ENCODE measurements at places on chromosomes 5 and 9.

DNA sequence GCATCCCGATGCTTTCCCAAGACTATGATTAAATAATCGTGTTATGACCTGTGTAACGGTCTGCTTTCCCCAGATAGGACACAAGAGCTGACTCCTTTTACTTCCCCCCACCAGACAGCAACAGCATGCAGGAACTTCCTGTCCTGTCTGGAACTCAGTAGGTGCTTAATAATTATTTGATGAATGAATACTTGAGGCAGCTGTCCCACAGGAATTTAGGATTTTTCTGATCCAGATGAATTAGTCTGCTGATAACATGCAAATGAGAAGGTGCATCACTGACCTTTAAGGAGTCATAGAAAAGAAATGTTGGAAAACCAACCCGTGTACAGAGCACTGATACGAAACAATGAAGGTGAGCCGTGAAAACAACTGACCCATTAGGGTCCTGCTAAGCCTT, 12.2 kb downstream of the RNF130 start:
- DNase-seq: no peak

DNA sequence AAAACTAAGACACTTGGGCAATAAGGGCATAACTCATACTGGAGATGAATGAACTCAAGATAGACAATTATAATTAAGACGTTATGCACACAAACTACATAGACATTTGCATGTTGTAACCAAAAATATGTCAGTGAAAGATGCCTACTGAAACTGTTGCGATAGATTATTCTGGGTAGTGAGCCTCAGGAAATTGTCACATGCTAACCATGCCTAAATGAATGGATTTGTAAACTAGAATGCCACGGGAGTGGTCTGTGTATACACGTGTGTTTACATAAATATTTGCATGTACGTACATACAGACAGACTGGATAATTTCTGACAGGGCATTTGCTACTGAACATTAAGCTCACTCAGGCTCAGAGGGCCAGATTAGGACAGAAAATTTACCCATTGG, 1.2 kb downstream of the NIPSNAP3B start:
- no peak for DNase-seq

DNA sequence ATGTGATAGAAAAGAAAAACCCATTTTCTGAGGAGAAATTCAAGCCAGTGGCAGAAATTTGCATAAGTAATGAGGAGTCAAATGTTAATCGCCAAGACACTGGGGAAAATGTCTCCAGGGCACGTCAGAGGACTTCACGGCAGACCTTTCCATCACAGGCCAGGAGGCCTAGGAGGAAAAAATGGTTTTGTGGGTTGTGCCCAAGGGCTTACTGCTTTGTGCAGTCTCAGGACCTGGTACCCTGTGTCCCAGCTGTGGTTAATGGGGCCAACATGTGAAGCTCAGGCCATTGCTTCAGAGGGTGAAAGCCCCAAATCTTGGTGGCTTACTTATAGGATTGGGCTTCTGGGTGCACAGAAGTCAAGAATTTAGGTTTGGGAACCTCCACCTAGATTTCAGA, 54.8 kb upstream of the ADAMTS2 start:
- DNase-seq: no peak

- DNase-seq: no peak
Observed at GRCh38 chr5:110324876-110325275, 401.6 kb downstream of the TMEM232 start.

DNA sequence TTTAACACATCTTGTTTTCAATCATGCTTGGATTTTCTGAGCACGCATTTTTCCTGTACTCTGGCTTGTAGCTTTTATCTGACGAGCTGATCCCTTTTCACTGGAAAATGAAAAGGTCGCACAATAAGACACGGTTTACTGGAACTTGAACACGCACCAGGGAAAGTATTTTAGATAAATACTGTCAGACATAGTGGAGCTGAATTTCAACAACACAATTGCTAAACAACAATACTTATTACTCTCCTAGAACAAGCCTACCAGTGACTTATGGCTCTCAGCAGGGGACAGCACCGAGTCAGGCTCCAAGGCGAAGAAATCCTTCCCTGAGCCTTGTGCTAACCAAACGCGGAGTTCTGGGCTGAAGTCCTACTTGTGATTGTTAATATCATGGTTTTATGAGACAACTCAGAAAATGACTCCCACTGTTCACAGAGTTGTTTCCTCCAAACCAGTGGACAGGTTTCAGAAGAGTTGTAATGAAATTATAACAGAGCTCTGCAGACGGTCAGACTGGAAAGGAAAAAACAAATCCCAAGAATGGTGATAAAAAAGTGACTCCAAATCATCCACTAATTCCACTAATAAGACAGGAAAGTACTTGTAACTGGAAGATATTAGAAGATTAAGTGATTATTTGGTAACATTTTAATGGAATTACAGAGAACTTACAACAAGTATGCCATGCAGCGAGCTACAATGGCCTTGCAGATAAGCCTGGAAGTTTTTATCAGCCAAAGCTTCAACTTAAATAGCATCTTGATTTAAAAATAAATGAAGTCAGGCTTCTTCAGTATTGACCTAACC, 359.6 kb downstream of the EBF1 start:
- DNase-seq: no peak

DNA sequence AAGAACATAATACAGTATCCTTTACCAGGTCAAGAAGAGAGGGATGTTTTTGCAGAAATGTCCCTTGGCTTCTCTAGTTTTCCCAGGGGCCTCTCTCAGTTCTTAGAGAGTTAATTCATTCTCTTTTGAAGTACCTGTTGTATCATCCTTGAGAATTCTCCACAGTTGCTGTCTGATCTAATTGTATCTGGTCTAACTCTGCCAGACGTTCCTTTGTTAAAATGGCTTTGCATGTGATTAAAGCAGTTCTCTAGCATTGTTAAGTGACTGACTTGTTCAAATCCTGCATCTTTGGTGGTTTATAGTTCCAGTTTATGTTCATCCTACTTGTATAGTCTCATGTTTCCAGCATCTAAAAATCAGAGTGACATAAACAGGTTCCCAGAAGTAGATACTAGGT, 65.0 kb downstream of the KIAA1958 start:
- no peak for DNase-seq

- DNase-seq: no peak
Observed at GRCh38 chr5:167030500-167031120, 1260.8 kb upstream of the WWC1 start.

- DNase-seq: no peak
Observed at GRCh38 chr9:104025945-104026344, 68.2 kb upstream of the SMC2 start.

GRCh38 chr5:119524485-119524884, 72.2 kb downstream of the HSD17B4 start:
- no peak for DNase-seq

DNA sequence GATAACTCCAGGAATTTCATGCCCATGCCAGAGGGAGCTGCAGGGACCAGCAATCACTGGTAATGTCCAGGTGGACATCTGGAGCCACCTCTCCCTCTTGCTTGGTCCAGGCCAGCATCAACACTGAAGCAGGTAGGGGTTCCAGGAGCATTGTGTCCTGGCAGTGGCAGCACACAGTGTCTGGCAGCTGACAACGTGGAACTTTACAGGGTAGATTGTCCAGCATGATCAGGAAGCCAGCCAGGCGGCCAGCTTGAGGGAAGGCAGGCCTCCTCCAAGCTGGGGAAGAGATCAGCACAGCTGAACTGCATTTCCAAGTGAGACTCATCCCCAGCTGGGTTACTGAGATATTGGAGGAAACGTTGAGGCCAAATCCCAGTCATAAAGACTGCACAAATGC, 82.6 kb upstream of the RASGRF2 start:
- no peak for DNase-seq

DNA sequence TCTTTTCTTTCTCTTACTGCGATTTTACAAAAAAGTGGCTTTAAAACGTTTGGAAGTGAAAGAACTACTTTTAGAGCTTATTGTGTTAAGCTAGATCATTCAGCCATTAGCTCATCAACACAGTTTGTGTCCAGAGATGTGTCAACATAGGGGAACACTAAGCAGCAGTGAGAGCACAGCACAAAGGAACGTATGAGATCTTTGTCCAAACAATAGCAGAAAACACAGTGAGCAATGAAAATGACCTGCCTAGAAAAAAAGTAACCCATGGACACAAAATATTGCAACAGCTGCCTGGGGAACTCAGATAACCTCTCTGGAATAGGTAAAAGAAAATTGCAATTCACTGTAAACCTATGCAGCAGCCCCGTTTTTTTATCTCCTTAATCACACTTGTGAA, 372.5 kb downstream of the ARHGEF28 start:
- no peak for DNase-seq

GRCh38 chr9:34203275-34203991, 24.6 kb downstream of the UBAP1 start:
- DNase-seq: no peak

DNA sequence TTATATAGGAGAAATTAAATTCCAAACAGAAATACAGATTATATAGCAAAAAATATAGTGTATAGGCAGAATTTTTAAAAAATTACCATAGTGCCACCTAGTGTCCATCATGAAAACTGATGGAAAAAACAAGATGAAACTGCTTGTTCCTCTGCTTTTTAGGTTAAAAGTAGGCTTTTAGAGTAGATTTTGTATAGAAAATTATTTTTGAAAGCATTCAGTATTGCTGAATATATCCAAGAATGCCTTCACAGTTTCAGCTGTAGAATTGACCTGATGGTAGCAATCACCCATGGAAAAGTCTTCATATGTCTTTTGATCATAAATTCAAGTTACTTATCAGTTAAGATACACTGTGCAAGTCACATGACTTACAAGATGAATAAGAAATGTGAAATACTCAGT, 19.7 kb downstream of the RIOK2 start:
- no peak for DNase-seq

DNA sequence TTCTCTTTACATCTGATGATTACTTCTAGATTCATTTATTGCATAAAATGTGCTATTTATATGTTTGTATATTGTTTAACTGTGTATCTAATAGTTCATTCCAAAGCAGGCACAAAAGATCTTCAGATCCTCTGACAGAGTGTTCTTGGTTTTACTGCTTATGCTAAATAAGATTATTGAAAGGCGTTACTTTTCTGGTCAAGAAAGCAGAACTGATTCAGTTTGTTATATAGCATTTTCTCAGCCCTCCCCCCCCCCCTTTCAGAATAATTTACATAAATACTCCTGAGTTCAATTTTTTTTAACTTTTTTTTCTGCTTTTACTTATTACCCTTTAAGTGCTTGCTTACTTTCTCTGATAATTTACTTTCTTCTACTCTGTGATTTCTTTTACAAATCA, 15.4 kb downstream of the CDC42SE2 start:
- DNase-seq: no peak

- no peak for DNase-seq
Observed at GRCh38 chr9:16505199-16505598, 365.3 kb downstream of the BNC2 start.

DNA sequence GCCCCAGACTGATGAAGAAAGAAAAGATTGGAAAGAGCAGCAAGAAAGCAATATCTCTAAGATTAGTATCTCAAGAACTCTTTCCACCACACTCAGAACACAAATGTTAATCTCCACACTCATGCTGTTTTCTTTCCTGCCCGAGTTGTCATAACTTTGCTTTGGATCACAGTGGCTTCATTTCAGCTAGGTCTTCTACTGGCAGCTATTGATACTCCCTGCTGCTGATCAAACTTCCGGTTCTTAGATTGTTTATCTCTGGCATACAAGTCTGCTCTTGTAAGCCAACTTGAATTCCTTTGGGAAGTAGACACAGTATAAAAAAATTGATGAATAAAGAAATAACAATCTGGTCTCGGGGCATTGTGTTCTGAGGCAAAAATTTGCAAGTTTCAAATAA, 77.7 kb upstream of the SPEF2 start:
- no peak for DNase-seq

DNA sequence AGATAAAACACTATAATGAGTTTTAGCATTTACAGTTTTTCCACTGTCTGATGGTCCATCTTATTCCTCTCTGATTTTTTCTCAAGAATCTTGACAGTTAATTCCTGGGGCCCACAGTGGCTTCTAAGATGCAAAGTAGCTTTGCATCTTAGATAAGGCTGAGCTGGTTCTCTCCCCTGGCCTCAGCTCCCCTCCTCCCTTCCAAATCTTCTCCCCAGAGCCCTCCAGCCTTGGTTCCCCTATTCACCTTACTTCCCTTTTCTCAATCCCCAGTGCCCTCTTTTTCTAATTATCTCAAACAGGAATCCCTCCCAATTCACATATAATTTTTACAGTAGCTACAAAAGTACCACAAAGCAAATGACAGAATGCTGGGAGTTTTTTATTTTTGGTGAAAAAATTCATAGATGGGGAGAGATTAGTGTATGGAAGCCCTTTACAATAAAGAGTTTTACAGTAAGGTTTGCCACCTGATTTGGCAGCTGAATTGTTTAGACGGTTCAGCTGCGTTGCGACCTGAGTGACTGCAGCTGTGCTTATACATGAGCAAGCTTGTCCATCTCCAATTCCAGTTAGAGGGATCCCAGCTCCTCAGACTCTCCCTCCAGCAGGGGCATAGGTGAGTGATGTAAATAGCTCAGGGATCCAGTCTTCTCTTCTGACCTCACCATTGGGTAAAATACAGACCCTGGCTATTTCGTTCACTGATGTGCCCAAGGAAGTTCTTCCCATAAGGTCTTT, 51.4 kb upstream of the CKMT2 start:
- no peak for DNase-seq

DNA sequence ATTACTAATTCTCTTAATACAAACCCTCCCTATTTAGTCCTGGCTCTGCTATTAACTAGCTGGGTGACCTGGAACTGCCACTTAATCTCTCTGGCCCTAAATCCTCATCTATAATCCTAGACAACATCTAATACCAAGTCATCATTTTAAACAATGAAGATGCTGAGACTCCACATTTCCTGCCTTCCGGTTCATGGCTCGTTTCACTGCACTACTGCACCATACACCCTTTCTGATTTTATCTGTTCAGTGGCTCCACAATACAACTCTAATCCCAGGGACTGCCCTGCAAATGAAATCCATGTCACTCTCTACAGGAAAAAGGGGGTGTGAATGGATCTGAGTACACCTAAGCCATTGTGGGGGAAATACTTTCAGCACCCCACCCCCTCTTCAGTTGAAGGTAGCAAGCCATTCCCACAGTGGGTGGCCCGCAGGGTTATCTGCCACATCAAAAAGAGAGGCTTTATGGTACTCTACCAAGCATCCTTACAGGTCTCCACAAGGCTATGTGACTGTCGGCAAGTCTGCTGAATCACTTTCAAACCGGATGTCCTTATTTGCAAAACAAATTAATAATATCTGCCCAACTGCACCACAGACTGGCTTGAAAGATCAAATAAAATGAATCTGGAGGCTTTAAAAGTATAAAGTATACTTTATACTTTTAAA, 89.5 kb downstream of the EPB41L4A start:
- DNase-seq: no peak

DNA sequence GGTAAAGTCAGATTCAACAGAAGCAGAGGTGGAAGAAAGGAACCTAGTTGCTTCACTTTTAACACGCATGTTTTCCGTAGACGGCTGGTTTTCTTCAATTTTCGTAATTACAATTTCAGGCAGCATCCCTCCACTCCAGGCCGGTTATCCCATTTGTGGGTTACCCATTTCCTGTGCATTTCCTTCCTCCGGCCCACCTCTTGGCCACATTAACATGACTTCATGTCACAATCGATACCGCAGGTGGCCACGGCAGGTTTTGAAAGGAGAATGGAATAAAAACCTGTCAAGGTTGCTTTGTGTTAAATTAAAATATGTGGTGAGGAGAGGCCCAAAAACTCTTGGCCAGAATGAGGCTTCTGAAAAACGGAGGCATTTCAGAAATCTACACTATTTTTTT, 130.2 kb downstream of the PCSK5 start:
- DNase-seq: no peak

Measured in stimulated activated CD8-positive, alpha-beta memory T cell treated with anti-CD3 and anti-CD28 coated beads, Interleukin-4, amount 100 ng/mL, for 4 hours (primary cell).